ENCODE measurements at places on chromosomes 16 and 17.

DNA sequence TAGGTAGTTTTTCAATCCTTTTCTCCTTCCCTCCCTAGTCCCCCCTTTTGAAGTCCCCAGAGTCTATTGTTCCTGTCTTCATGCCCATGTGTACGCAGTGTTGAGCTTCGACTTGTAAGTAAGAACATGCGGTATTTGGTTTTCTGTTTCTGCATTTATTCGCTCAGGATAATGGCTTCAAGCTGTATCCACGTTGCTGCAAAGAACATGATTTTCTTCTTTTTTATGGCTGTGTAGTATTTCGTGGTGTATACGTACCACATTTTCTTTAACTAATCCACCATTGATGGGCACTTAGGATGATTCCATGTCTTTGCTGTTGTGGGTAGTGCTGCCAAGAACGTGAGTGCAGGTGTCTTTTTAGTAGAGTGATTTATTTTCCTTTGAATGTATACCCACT, 651.2 kb downstream of the WWOX start:
- no peak for DNase-seq

DNA sequence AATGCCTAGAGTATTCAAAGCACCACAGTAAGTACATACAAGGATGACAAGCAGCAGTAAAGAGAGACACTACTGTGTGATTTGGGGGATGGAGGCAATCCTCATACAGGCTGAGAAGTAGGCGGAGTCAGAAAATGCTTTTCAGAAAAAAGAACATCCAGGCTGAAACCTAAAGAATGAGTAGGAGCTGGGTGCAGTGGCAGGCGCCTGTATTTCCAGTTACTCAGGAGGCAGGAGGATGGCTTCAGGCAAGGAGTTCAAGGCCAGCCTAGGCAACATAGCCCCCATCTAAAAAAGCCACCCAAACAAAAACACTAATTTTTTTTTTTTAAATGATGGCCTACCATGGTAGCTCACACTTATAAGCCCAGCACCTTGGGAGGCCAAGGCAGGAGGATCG, 10.3 kb downstream of the KANSL1 start:
- no peak for DNase-seq

DNA sequence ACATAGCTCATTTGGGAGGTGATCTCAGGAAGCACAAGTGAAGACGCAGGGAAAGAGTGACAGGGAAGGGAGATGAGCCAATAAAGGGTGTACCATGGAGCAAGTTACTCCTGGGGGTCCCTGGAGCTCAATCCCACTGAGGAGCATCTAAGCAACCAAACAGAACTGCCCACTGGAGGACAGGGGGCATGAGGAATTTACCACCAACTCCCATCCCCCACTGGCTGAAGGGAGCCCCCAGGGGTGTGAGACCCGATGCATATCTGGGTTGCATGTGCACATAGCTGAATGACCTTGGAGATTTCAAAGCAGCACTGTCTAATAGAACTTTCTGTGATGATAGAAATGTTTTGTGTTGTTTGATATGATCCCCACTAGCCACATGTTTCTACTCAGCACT, 29.6 kb downstream of the C16orf82 start:
- DNase-seq, result no peak

GRCh38 chr17:64533784-64534183, 27.0 kb downstream of the CEP95 start:
- DNase-seq, result no peak

Measured in keratinocyte (primary cell).